D341Med (cell line): ENCODE measurements at places on chromosomes 2 and 18.

DNA sequence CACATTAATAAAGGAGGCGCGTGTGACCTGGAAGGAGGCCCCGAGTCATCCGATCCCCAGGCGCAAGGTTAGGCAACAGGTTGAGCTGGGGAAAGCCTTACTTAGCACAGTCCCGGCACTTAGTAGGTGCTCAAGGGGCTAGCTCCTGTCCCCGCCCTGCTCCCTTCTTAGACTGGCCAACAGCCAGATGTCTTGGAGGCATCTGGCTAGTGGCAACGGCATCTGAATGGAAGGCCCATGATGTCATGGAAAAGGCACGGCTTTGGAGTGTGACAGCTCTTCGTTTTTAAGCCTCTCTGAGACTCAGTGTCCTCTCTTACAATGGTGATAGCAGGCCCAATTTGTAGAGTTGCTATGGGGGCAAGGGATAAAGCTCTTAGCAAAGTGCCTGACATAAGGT, 258.3 kb downstream of the CYRIA start:
- DNase-seq: no peak

DNA sequence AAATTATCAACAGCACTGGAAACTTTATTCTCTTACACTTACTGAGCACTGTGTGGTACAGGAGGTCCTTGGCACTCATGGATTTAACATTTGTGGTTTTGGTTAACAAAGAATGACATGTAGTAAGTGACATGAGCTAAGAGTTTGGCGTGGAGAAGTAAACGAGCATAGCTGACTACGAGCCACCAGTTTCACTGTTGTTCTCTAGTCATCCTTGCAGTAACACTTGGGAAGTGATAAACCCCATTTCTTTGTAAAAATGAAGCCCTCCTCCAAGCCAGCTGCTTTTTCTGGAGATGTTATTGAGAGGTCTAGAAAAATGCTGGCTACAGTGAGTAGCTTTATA, 32.7 kb downstream of the QPCT start:
- no peak for DNase-seq

GRCh38 chr2:3172265-3172935, 205.2 kb downstream of the EIPR1 start:
- no peak for DNase-seq

DNA sequence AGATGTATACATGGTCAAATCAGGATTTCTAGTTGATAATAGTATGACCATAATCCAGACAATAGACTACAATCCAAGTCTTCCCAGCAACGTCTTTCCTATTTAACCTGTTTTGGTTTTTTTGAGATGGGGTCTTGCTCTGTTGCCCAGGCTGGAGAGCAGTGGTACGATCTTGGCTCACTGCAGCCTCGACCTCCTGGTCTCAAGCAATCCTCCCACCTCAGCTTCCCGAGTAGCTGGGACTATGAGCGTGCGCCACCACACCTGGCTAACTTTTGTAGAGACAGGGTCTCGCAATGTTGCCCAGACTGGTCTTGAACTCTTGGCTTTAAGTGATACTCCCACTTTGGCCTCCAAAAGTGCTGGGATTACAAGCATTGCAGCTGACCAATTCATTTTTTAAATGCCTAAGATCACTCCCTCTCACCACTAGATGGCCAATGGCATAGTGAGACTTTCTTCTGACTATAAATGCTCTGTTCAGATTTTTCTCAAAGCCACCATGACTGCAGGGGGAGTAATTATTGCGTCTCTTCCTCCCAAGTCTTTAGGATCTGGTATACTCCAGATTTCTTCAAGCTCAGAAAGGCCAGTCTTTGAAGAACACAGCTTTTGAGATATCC, 47.6 kb downstream of the HNRNPLL start:
- DNase-seq: no peak

DNA sequence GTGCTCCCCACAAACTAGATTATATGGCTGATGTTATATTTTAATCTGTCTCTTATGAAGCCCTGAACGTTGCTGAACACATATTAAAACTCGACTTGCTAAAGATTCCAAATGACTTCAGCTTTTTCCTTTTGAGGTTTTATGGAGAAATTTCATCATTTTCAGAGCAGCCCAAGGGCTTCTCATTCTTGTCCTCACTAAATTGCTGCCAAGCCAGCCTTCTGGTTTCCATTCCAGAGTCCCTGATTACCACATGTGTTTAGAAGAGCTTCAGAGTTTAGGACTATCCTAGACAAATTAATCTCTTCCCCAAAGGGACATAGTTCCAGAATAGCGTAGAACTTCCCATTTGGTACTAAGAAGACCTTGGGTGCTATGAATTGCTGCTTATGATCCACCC, 77.8 kb upstream of the CCDC195 start:
- no peak for DNase-seq
